Stimulated activated CD8-positive, alpha-beta memory T cell treated with anti-CD3 and anti-CD28 coated beads, Interleukin-2, amount 100 ng/mL, for 1 hour (primary cell): ENCODE measurements at places on chromosomes 11 and 22.

DNA sequence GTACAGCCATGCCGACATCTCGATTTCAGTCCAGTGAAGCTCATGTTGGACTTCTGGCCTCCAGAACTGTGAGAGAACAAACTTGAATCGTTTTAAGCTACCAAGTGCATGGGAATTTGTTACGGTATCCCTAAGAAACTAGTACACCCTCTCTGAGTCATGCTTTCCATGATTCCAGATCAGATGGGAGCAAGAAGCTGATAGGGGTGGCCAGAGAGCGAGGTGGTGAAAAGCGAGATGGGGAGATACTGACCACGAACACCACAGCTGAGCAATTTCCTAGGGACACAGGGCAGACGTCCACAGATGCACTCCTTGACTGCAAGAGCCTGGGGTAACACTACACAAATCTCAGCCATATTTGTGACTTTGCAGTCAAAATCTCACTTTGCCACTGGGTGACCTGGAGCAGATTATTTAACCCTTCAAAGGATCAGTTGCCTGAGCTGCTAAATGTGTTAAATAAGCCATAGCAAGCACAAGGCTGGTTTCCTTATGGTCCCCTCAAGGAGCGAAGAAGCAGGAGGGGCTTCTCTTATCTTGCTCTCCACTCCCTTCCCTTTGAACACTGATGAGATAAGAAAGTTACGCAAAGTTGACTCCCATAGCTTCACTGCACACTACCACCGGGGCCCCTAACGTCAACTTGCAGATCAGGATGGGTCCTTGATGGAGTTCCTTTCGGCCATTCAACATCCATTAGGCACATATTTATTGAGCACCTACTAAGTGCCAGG, 22.6 kb upstream of the RCN1 start:
- DNase-seq: no peak

GRCh38 chr11:109071712-109072524, 350.1 kb upstream of the C11orf87 start:
- DNase-seq: no peak

DNA sequence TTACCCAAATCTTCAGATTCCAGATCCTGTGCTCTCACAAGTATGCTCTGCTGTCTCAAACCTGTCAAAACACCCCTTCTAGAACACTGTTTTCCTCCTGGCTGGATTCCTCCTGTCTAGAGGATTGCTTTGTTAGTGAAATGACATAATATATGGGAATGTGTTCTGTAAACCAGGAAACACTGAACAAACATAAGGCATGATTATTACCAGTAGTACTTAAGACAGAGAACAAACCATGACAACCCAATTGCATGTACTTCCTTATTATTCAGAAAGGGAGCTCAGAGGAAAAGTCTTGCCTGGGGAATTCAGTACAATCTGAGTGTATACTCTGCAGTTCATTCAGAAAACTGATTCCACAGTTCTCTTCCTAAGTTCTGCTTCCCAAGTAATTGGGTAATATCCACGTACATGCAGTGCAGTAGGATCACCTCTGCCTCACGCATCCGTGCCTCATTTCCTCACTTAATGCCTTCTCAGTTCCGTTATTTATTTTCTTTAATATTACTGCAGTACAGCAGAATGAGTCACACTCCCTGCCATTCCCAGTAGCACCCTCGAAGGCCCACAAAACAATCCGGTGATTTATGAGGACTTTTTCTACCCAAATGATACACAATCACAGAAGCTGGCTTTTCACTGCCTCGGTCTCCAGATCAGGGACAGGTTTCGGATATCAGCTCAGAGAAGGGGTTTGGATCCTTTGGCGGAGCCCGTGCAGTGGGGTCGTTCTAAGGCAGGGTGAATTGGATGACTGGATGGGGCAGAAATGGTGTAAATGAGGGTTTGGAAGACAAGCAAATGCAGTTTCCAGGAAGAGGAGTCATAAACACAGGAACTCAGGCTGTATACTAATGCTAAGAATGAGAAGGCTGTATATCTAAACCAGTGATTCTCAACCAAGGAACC, 896.9 kb downstream of the KCNA4 start:
- no peak for DNase-seq

DNA sequence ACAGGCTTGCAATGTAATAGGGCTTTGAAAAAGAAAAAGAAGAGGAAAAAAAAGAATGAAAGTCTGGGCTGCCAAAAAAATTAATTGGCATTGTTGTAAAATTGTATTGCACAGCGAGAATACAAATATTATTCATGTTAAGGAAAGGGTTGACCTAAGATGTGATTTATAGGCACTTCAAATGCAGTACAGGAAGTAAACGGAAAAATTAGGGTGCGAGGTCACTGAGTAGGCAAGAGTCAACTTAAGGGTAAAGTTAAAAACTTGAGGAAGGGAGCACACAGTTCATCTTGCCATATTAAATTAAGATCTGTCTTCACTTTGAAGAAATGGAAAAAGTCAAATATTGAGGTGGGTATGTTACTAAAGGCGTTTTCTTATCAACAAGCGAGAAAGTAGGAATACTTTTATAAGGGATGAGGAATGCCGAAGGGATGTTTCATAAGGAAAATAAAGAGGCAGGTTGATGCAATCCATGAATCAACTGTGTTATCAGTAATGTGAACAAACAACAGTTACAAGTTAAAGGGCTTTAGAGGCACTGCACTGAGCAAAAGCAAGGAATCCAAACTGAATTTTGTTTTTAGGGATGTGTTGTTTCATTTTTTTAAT, 123.0 kb downstream of the WT1 start:
- DNase-seq: no peak

DNA sequence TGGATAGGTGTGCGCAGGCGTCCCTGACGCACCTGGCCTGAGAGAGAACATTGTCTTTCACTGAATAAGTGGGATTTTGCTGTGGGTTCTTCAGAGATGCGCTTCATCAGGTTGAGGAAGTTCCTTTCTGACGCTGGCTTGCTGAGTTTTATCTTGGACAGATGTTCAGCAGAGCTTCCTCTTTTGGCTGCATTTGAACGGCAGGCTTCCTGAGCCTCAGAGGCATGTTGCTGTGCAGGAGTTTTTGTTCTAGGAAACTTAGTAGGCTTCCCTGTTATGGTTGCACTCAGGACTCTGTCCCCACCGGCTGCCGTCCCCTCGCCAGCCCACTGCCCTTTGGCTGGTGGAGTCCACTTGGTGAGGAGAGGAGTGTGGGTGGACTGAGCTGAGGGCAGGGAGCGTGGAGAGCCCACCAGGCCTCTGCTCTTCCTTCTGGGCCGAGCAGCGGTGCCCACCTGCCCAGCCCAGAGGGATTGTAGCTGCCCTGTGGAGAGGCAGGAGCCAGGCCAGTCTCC, 17.2 kb downstream of the FRMD8 start:
- DNase-seq: no peak

- DNase-seq: no peak
These were observed 39.4 kb downstream of the FBLN1 start for GRCh38 chr22:45542001-45542520.

- DNase-seq: no peak
These were observed 16.0 kb downstream of the STARD10 start for GRCh38 chr11:72777755-72778278.

DNA sequence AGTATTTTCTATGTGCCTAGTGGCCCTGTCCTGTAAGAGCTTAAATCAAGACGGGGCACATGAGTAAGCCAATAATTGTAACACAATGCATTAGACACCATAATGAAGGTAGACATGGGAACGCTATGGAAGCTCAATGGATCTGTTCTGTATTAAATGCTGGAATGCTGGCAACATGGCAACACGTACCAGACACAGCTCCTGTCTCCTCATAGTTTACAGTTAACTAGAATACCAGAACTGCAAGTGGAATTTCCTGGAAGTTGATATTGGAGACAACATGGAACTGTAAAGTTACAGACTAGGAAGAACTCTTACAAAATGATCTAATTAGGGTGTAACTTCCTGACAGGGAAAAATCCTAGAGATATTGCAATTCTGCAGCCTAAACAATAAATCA, 12.4 kb downstream of the P4HA3 start:
- no peak for DNase-seq

GRCh38 chr22:20259327-20259688, 8.8 kb downstream of the RTN4R start:
- DNase-seq: no peak

GRCh38 chr11:110032957-110033570, 60.1 kb upstream of the ZC3H12C start:
- no peak for DNase-seq

GRCh38 chr11:89612096-89612495, 98.0 kb upstream of the TRIM77 start:
- no peak for DNase-seq

DNA sequence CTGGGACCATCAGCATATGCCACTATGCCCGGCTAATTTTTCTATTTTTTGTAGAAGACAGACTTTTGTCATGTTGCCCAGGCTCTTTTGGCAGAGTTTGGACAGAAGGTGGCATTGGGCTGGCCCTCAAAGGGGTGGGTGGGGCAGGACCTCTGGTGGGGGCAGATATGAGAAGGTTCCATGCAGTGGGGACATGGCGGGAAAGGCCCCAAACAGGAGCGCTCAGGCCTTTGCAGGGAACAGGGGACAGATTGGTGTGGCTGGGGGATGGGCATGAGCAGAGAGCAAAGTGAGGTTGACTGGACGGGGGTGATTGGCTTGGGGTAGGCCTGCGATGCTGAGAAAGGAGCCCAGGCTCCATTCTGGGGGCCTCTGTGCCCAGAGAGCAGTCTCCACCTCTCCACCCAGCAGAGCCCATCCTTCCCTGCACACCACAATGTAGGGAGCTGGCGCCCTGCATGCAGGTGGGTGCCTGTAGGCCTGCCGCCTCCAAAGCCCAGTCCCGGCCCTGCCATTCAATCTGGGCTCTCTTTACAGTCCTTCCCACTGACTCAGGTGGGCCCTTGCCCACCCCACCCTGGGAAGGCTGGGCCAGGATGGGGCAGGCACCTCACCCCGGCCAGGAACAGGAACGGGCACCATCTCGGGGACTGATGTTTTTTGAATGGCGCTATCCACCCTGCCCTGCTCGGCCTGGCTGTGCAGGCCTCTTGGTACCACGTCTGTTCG, 98.7 kb downstream of the MORC2 start:
- no peak for DNase-seq

- no peak for DNase-seq
These were observed 100.3 kb downstream of the RBFOX2 start for GRCh38 chr22:35928285-35928798.

DNA sequence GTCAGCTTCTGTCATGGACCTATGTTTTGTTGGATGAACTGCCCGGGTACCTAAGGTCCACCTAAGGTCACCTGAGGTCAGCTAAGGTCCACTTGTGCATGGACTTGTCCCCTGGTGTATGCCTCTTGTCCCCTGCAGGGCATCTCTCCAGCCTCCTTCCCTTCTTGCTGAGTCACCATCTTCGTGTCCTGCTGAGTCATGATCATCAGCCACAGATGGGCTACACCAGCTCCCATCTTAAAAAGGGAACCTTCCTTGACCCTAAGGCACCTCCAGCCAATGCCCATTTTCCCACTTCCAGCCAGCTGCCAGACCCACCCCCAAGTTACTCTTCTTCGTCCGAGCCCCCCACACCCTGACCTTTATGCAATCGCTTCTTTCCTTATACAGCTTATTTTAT, 544.9 kb downstream of the TBC1D22A start:
- no peak for DNase-seq
